Activated naive CD4-positive, alpha-beta T cell (primary cell): ENCODE measurements at places on chromosomes 5 and 9.

- no peak for DNase-seq
Observed at GRCh38 chr5:67012171-67012570, 184.4 kb downstream of the CD180 start.

DNA sequence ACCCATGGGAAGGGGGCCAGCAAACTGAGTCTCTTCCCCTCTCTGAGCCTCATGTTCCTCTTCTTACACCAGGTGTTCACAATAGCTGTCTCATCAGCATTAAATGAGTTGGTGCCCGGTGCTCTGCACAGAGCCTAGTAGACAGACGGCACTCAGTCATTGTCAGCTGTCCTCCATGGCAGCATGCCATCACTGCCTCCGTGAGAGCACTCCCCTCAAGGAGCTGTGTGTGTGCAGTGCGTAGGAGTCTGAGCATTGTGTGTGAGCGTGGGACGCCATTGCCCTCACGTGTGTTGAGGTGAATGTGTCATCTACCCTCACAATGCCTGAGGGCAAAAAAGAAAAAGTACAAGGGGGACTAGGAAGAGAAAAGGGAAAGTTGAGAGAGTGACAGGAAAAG lies 536.5 kb downstream of the CDK5RAP2 start:
- no peak for DNase-seq

GRCh38 chr5:69167493-69167855 lies 524 bp downstream of the CCNB1 start:
- no peak for DNase-seq

- no peak for DNase-seq
Observed at GRCh38 chr5:663436-664342, 29.5 kb downstream of the TPPP start.

GRCh38 chr5:152811988-152812387 lies 406.9 kb upstream of the NMUR2 start:
- no peak for DNase-seq

DNA sequence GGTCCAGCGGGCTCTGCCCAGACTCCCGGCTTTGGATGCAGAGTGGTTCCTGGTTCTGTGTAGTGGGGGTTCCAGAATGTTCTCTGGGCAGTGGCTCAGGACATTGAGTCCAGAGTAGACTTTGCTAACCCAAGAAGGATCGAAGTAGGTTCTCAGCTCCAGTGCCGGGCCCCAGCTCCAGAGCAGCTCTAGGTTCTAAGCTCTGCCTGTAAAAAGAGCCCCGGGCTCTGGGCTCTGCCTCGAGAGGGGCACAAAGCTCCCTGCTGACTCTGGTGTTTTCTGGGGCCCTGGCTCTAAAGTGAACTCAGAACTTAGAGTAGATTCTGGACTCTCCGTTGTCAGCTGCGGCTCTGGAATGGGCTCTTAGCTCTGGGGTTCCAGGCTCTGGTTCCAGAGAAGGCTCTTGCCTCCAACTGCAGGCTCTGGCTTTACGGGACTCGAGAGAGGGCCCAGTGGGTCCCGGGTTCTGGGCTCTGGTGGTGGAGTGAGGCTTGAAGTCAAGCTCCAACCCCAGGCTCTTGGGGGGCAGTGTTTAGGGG lies 414 bp downstream of the WDR38 start:
- no peak for DNase-seq

DNA sequence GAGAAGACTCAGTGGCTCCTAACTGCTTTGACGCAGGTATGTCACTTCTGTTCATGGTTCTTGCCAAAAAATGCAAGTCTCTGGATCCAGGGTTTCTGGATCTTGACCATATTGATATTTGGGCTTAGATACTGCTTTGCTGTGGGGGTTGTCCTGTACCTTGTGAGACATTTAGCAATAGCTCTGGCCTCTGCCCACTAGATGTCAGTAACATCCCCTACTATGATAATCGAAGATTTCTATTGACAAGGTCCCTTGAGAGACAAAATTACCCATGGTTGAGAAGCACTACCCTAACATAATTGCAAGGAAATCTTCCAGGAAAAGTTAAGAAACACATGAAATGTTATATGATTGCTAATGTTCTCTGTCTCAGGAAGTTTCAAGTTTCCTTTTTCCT lies 285.4 kb downstream of the TMEM232 start:
- no peak for DNase-seq

- DNase-seq: no peak
Observed at GRCh38 chr5:28216939-28217360, 1178.6 kb upstream of the CDH9 start.

DNA sequence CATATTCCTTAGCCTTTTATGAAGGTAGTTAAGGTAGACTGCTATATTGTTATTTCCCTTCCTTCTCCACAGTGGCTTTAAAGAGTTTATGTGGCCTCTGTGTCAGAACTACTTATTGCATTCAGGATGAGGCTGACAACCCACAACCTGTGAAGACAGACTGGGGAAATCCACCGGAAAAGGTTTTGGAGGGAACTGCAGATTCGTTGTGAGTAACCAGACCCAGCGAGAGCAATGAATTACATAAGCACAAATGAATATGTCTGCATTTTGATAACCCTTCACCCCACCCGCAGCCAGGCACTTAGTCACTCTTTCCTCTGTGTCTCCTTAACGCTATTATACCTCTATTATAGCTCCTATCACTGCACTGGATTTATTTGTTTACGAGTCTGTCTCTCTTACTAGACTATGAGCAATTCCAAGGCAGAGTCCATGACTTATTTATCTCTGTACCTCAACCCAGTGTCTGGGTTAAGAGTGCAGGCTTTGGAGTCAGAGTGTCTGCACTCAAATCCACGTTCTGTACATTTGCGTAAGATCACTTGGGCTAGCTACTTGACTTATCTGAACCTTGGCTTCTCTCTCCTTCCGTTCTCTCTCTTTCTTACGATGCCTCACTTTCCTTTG lies 19.2 kb downstream of the KCTD16 start:
- DNase-seq: peak; percentile 29

- DNase-seq: no peak
Observed at GRCh38 chr5:5795074-5795771, 372.7 kb downstream of the ICE1 start.

DNA sequence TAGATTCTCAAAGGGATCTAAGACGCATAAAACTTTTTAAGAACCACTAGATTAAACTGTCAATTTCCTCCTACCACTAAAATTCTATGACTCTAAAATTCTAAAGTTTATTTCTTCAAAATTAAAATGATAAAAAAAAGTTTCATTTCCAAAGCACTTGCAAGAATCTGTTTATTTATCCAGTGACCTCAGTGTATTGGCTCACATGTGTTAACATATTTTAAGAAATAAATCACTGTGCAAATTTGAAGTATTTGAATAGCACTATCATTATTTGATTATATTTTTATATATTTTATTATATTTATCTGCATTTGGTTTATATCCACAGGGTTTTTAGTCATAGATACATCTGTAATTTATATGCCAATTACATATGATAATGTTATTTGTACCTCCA lies 62.2 kb upstream of the SLC12A2 start:
- DNase-seq: no peak

- DNase-seq: no peak
Observed at GRCh38 chr9:79170643-79171042, 401.1 kb upstream of the TLE4 start.

- no peak for DNase-seq
Observed at GRCh38 chr5:112560371-112560770, 141.3 kb upstream of the EPB41L4A start.

- DNase-seq: no peak
Observed at GRCh38 chr5:57466544-57466943, 16.1 kb downstream of the ACTBL2 start.

GRCh38 chr9:37061768-37062167 lies 27.7 kb upstream of the PAX5 start:
- DNase-seq: no peak

GRCh38 chr9:13269589-13270452 lies 9.7 kb downstream of the MPDZ start:
- no peak for DNase-seq
